Stimulated activated naive CD4-positive, alpha-beta T cell treated with Interleukin-2 at 50 U/mL for 16 hours (primary cell): ENCODE measurements at places on chromosomes 7 and 10.

DNA sequence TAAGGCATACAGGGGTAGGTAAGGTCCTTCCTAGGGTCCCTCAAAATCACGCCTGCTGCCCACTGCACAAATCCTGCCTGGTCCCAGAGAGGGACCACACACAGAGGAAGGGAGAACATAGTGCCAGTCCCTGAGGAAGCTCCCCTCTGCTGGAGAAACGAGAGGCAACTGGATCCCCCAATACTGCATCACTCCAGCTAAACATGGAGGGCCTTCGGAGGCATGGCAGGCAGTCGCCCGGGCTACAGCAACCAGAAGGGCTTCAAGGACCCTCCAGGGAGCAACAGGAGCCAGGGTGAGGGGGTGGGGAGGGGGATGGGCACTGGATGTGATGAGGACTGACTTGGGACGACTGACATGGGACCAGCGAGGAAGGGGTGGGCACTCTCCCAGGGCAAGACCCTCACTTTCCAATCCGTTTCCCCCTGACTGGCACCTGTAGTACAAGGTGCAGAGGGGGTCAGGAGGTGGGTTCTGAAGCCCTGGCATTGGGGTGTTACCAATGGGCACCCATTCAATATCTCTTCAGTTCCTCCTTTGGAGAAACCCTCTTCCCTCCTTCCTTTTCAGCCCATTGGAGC lies 21.7 kb downstream of the DDIT4 start:
- no peak for DNase-seq

- no peak for DNase-seq
Measured at GRCh38 chr7:271266-272107, 18.5 kb upstream of the FOXL3 start.

DNA sequence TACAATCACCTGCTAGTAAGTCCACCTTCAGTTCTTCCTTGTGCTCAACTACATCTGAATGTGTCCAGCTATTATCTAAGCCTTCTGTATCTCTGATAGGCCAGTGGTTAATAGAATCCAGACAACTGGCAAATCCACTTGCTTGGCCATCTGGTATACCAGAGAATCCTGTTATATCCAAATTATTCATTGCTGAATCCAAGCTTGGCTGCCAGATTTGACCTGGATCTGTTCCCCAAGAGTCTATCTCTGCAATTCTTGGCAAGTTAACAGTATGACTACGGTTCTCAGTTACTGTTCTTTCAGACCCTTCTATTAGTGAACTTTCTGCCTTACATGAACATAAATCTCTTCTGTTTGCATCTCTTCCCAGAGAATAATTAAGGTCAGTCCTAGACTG lies 154.6 kb upstream of the TARP start:
- no peak for DNase-seq

GRCh38 chr10:74058071-74058470 lies 60.2 kb downstream of the VCL start:
- no peak for DNase-seq

DNA sequence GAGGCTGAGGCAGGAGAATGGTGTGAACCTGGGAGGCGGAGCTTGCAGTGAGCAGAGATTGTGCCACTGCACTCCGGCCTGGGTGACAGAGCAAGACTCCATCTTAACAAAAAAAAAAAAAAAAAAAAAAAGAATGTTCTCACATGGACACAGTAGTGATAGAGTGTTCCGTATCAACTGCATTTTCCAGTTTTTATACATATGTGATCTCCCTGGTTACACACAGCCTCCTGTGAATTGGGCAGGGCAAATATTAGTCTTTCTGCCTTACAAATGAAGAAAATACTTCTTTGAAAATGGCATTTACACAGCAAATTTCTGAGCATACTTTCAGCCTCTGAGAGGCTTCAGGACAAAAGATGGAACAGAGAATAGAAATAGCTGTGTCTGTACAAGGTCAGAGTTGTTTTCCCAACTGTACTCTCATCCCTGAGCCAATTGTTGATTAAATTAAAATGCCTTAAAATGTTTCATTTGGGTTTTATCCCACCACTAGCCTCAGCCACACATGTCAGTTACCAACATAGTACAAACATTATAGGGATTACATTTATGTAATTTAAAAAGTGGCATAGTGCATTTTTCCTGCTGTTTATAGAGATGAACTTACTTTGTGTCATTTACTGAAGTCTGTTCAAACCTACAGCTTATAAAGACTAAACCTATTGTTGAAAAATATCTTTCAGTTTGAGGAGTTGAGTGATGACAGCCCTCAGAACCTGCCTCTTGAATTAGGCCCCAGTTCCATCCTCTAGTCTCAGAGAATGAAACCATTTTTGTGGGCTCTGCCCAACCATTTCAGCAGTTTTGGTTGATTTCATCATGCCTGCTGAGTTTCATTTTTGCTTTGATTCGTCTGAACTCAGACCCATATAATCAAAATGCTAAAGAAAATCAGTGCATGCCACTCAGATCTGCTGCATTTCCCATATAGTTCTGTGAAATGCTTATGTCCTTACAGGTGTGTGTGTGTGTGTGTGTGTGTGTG lies 609.4 kb upstream of the C7orf33 start:
- no peak for DNase-seq

- no peak for DNase-seq
Measured at GRCh38 chr10:118444069-118444468, 101.9 kb upstream of the FAM204A start.

DNA sequence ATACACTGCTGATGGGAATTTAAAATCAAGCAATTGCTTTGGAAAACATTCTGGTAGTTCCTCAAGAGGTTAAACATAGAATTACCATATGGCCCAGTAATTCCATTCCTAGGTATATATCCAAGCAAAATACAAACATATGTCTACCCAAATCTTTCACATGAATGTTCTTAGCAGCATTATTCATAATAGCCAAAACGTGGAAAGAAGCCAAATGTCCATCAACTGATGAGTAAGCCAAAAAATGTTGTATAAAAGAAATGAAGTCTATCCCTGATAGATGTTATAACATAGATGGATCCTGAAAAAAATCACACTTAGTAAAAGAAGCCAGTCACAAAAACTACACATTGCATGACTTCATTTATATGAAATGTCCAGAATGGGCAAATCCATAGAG lies 893.0 kb downstream of the SORCS3 start:
- no peak for DNase-seq

DNA sequence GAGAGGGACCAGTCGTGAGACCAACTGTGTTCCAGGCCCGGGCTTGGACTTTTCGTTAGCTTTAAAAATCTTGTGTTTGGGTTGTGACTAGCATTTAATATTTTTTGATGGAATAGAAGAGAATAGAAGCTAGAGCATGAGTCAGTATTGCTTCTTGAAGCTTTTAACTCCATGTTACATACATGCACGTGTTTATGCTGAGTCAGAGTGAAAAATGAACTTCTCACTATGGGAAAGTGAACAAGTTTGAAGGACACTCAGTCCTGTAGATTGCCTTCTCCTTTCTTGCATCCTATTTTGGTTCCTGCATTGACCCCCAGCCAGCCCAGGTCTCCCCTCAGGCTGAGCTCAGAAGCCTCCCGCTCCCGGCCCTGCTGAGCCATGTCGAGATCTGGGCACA lies 31.8 kb downstream of the GHRHR start:
- DNase-seq: no peak

- DNase-seq: no peak
Measured at GRCh38 chr10:92011560-92012214, 88.1 kb downstream of the BTAF1 start.

DNA sequence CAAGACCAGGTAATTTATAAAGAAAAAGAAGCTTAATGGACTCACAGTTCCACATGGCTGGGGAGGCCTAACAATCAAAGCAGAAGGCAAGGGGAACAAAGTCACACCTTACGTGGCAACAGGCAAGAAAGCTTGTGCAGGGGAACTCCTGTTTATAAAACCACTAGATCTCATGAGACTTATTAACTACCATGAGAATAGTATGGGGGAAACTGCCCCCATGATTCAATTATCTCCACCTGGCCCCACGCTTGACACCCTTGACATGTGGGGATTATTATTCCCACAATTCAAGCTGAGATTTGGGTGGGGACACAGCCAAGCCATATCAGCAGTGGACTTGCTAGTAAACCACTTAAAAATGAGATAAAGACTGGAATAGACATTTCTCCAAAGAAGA lies 451.7 kb downstream of the DNAJB9 start:
- DNase-seq: no peak

DNA sequence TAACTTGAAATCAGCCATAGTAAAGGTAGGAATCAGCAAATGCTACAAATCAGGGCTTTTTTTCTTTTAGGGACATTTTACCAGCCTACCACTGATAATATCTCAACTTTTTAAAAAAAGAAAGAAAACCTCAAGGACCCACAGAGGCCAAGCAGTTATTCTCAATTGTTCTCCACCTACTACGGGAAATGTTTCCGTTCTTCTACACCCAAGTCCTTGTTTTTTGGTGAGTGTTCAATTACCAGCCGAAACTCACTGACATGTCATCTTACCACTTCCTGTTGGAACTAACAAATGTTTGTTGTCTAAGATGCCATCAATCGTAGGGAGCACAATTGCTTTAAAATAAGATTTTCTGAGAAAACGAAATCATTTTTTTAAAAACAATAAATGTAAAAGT lies 50.2 kb upstream of the CDK1 start:
- no peak for DNase-seq

- DNase-seq: peak; percentile 51
Measured at GRCh38 chr10:2927958-2928840, 139.1 kb upstream of the PFKP start.

- no peak for DNase-seq
Measured at GRCh38 chr10:35605191-35605590, at the start of gene GJD4. TSS of gene GJD4 (plus strand) at chr10:35605341. CDS start at chr10:35605568, 227 bp downstream.

DNA sequence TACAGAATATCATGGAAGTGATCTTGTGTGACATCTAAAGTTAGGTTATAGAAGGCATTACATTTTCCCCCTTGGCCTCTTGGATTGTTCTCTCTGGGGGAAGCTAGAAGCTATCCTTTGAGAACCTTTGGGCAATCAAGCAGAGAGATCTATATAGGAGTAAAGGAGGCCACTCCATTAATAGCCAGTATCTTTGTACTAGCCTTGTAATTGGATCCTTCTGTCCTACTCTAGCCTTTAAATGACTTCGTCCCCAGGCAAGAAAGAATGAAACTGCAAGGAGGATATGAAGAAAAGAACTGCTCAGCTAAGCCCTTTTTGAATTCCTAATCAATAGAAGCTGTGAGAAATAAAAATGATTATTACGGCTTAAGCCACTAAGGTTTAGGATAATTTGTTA lies 230.9 kb downstream of the AGMO start:
- no peak for DNase-seq

GRCh38 chr7:55107946-55108345 lies 89.1 kb downstream of the EGFR start:
- no peak for DNase-seq

GRCh38 chr7:132242192-132242812 lies 334.0 kb downstream of the PLXNA4 start:
- DNase-seq: no peak

GRCh38 chr7:139909379-139910050 lies 80.5 kb downstream of the TBXAS1 start:
- DNase-seq: no peak

GRCh38 chr10:6204341-6205191 lies 1.8 kb downstream of the PFKFB3 start:
- DNase-seq: no peak

GRCh38 chr10:88336334-88336733 lies 246.8 kb downstream of the RNLS start:
- no peak for DNase-seq

- peak; percentile 40 for DNase-seq
Measured at GRCh38 chr10:92239600-92240288, 51.1 kb downstream of the CPEB3 start.

- DNase-seq: no peak
Measured at GRCh38 chr7:6425948-6426347, 21.8 kb downstream of the DAGLB start.

GRCh38 chr7:7641129-7641663 lies 644 bp downstream of the UMAD1 start:
- no peak for DNase-seq

DNA sequence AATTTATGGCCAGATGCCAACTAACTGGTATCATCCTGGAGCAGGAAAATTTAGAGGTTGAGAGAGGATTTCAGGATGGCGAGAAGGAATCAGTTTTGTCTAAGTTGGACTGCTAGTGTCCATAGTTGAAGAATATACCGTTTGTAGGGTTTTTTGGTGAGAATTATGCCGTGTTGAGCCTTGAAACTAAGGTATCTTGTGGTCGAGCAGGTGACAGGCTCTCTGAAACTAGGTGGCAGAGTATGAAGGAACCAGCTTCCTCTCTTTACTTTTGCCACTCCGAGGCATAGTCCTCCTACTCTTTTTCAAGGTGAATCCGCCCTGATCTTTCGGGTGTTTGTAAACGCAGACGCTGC lies 9.7 kb downstream of the MDFIC start:
- DNase-seq: peak; percentile 36

GRCh38 chr7:45183711-45184210 lies 26.2 kb downstream of the RAMP3 start:
- DNase-seq: no peak
